Dermis blood vessel endothelial cell (primary cell): ENCODE measurements at places on chromosomes 2 and 18. TPM values are rescaled to one million over a fixed set of nuclear protein-coding genes. Genes with fewer than 3 reads are reported as not detected.

SLC4A5 gene
- 0.33 TPM in 1 of 2 replicates, not detected in the other for total RNA-seq

SERPINB7 gene
- 0.05 TPM in 1 of 2 replicates, not detected in the other for total RNA-seq

CFAP65 gene
- total RNA-seq, result not detected in 2 replicates

SERPINB10 gene
- not detected in 2 replicates for total RNA-seq

GLI2 gene
- total RNA-seq, result 0.34 TPM in 1 of 2 replicates, not detected in the other
